ENCODE measurements at places on chromosomes 5 and 9.
A peak's percentile ranks its signal among the peaks of the same experiment; 100 is the strongest.

- DNase-seq = no peak
Measured at GRCh38 chr5:134467231-134467630, 55.5 kb upstream of the CDKN2AIPNL start.

DNA sequence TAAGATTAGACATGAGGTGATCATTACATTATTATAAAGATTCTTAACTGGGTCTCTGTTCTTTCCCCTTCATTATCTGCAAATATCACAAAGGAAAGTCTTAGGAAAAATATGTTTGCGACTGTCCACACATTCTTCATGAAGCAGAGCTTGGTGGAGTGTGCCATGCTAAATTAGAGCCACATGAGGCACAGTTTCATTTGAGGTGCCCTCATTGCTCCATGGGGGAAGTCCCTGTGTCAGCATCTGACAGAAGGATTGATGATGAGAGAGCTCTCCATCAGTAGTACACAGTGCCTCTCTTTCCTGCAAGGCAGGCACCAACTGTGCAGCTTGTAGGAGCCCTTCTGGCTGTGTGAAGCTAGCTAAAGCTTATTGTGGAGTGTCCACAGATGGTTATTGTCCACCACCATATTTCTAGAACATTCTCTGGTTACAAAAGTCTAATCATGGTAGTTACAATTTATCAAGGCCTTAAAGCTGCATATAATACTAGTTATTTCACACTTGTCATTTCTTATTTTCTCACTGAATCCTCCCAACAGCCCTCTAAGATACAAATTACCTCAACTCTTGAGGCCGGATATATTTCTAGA is 63.9 kb downstream of the C9orf152 start:
- DNase-seq = peak; percentile 65

GRCh38 chr9:34684145-34684544 is 6.9 kb downstream of the CCL19 start:
- DNase-seq = peak; percentile 80

DNA sequence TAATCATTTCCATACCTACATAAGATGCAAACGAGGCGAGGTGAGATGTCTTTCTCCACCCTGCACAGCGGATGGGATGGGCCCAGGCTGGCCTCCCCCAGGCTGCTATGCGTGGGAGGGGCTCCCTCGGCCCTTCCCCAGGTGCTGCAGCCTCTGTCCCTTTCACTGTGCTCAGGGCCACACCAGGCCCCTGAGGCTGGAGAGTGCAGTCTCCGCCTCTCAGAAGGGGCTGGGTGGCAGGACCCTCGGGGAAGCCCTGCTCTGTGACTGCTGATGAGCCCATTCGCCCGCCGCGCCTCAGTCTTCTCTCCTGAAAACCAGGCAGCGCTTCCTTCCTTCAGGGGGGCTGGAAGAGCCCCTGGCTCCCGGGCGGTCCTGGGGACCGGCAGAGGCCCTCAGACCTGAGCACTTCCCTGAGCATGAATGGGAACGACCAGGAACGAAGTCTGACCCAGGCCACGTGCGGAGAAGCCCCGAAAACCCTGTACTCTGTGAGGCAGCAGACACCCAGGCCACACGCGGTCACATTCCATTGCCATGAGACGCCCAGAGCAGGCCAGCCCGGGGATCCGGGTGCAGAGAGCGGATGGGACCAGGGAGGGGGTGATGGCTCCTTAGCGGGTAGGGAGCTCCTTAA is 21.9 kb upstream of the NOTCH1 start:
- DNase-seq = peak; percentile 99

DNA sequence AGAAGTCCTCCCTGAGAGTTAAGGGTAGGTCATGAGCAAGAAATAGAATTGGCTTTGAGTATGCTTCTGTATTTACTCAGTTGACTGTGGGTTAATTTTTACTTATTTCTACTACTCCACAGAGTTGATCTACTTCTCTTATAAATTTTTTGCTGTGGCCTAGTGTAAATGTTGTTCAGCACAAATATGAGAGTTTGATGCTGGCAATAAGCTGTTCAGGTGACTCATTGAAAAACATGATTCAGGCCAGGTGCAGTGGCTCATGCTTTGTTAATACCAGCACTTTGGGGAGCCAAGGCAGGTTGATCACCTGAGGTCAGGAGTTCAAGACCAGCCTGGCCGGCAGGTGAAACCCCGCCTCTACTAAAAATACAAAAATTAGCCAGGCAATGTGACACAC is 4.5 kb upstream of the CDK7 start:
- no peak for DNase-seq
